Stimulated activated CD4-positive, alpha-beta T cell treated with anti-CD3 and anti-CD28 coated beads, Interleukin-15, amount 100 ng/mL, for 24 hours (primary cell): ENCODE measurements at places on chromosomes 12 and 14.

GRCh38 chr12:49604856-49605255, 583 bp downstream of the FAM186B start:
- DNase-seq: no peak

DNA sequence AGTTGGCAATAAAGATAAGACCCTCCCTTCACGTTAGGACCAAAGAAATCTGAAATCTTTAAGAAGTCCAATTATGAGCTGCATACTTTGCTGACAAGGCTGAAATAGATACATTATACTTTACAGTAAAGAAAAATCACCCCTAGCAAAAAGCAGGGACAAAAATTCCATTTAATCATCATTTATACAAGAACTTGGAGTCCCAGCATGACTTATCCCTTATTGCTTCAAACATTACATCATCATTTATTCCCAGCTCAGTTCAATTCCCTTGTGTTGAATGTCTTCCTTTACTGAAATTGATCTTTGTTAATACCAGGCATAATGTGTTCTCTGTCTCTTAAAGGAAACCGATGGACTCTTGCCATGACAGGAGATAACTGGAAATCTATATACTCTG, 449.6 kb upstream of the CCDC196 start:
- DNase-seq: no peak

GRCh38 chr12:116187151-116187511, 90.4 kb downstream of the MED13L start:
- DNase-seq: no peak

GRCh38 chr14:89954070-89955021, at the start of gene EFCAB11:
Gene EFCAB11, minus strand, starts transcription at chr14:89954730. Its CDS starts 70 bp downstream, at chr14:89954660.
- DNase-seq: peak; percentile 96

DNA sequence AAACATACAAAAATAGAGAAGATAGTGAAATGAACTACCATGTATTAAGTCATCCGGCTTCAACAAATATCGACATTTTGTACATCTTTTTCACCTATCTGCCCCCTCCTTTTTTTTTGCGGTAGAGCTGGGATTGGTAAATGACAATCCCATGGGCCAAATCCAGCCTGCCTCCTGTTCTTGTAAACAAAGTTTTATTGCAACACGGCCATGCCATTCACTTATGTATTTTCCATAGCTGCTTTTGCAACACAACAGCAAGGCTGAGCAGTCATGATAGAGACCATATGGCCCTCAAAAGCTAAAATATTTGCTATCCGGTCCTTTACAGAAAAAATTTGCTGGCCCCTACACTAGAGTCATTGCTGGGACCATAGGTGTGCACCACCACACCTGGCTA, 58.1 kb upstream of the PLEKHG3 start:
- no peak for DNase-seq

DNA sequence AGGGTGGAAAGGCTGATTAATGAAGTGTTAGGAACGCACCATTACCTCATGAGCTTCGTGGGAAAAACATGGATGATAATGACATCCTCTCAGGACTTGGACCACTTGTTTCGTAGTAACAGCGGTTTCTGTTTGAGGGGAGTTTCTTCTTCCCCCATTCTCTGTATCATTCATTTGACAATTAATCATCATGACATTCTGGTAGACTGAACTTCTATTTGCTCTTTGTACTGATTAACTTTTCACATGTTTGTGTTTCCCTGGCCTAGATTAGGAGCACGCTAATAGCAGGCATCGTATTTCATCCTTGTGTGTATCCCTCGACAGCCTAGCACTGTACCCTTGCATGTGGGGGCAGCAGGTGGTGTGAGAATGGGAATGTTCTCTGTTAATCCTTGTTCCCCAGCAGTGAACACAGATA, 8.0 kb downstream of the LRRC74A start:
- no peak for DNase-seq

DNA sequence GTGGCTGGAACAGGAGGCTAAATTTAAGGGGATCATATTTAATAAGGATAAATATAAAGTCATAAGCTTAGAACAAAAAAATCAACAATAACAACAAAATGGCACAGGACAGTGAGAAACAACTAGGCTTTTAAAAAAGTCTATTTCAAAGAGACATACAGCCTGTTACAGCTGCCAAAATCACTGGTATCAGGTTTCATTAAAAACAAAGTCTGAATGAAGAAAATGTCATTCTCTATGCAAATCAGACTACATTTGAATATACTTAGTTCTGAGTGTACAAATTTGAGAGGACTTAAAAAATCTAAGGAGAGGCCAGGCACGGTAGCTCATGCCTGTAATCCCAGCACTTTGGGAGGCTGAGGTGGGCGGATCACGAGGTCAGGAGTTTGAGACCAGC, 44.0 kb downstream of the TFCP2 start:
- DNase-seq: no peak

DNA sequence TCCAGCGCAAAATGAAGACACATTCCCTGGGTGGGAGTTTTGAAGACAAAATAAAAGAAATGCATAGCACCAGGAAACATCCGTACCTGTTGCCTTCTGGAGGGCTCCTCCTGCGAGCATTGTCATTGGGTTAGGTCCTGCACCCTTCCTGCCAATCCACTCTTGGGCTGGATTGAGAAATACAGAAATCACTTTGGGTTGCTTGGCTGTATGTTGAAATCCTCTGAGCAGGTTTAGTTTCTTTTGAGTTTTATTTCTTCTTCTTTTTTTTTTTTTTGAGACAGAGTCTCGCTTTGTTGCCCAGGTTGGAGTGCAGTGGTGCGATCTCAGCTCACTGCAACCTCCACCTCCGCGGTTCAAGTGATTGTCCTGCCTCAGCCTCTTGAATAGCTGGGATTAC, 67.6 kb downstream of the ARF6 start:
- no peak for DNase-seq

DNA sequence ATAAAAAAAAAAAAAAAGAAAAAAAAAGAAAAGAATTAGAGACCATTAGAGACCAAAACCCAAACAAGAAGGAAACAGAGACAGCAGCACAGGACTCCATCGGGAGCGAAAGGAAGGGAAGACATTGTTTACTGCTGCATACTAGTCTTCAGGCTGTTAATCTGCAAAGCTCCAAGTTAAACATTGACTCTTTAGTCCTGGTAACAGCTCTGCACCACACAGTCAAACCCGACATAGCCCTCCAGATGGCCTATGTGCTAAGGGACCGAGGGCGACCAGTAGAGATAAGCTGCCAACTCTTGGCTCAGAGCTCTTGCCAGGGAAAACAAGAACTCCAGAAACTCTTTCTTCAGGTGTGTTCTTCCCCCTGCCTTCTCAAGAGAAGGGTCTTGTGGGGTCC, 7.8 kb downstream of the P2RX4 start:
- no peak for DNase-seq

DNA sequence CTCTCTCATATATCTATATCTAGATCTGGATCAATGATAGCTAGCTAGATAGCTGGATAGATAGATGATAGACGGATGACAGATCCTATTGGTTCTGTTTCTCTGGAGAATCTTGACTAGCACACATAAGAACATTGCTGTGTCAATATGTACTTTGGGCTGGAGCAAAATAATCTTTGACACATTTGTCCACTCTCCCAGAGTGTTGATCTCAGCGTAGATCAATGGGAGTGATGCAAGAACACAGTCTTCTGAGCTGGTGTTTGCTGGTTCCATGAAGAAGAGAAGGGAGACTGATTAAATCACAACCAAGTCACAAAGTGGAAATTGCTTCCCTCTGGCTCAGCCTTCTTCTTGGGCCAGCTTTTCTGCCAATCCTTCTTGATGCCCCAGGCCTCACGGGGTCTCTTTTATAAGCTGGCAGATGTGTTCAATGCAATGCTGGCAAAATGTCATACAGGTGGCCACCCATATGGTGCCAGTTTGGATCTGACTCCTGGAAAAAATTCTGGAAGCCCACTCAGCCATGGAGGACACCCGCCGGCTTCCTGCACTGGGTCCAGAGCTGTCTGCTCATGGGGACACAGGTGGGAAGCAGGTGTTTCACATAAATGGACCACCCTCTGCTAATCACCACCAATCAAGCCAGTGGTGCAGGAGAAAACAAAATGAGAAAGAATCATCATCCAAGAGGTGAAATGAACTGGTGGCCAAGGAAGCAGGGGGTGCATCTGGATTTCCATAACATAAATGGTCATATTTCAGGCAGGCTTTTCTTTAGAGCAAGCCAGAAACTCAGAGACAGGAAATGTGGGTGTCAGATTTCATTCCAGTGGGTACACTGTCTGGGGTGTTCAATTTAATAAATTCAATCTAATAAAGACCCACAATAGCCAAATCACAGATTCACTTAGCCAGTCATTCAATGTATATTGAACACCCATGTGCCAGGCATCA, 310.3 kb downstream of the DPF3 start:
- DNase-seq: no peak

DNA sequence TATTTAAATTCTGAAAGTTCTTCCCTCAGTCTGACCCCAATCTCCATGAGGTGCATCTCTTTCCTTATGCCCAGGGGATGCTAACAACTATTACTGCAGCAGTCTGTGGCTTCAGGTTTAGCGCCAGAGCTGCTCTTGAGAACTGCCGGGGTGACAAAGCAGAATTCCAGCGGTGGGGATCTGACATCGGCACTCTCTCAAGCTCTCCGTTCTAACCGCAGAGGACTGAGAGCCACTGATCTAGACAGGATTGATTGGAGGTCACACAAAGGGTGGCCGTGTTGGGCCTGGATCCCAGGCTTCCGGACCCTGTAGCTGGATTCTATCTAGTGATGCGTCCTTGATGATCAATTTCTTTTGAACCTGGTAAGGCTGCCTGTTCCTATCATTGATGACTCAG, 155.6 kb upstream of the TMEM132C start:
- DNase-seq: no peak

DNA sequence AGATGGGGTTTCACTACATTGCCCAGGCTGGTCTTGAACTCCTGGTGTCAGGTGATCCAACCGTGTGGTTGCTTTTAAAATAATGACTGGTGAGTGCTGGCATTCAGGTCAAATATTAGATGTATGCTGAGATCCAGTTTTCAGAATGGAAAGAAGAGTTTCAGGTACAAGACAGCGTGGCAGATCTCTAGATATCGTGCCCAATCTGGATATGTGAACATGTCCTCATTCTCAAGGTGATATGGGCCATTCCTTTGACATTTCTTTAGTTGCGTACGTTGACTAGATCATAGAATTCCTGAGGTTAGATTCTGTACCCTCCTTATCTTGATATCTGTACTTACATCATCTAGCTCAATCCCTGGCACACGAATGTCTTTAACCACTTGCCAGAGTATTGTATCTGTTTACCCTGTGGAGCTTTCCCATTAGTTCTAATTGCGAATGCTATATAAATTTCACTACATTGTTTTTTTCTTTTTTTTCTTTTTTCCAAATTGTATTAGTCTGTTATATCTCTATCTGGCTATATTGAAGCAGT, 80.2 kb downstream of the ANO6 start:
- no peak for DNase-seq

DNA sequence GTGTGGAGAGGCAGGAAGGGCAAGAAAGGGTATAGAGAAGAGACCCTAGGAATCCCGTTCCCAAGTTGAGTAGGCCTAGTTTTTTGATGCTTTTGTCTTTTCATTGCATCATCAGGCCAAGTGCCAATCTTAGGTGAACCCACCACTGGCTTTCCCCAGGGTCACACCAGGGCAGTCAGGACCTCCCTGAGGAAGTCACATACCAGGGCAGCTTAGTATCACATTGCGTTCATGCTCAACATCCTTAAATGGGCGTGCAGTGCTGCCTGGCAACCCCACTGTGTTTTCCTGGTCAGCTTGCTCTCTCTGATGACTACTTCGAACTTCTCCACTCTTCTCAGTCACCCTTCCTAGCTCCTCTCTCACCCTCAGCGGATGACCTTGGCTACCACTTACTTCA, 9.0 kb downstream of the ASIC1 start:
- DNase-seq: no peak

DNA sequence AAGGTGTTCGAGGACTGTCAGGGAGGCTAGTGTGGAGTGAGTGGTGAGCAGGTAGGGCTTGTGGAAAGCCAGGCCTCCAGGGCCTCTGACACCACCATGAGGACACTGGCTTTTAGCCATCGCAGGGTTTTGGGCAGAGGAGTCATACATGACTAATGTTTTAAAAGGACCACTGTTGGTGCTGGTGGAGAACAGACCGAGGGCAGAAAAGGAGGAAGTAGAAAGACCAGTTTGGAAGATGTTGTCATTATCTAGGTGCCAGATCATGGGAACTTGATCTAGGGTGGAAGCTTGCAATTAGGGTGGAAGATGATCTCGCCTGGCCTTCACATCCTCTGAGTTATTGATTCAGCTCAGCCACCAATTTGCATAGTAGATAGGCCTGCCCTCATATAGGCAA, 144.2 kb downstream of the C12orf75 start:
- no peak for DNase-seq

GRCh38 chr12:168763-169525, 45.0 kb downstream of the SLC6A12 start:
- no peak for DNase-seq

DNA sequence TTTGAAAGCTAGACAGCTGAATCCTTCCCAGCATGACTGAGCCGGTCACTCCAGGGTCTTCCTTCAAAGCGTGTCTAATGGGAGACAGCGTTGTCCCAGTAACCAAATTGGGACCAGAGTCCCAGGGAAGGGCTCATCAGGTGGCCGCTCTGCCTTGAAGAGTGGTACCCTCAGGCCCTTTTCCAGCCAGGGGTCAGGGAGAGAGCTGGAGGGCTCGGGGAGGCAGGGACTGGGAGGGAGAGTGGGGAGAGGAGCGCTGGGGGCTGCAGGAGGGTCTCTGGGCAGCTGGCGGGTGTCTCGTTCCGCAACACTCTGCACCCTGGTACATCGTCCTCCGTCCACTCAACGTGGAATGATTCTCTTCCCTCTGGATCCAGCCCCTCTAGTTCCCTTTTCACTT, 1.6 kb upstream of the RTL1 start:
- no peak for DNase-seq

- no peak for DNase-seq
Measured at GRCh38 chr12:32734952-32735351, 20.7 kb downstream of the YARS2 start.

DNA sequence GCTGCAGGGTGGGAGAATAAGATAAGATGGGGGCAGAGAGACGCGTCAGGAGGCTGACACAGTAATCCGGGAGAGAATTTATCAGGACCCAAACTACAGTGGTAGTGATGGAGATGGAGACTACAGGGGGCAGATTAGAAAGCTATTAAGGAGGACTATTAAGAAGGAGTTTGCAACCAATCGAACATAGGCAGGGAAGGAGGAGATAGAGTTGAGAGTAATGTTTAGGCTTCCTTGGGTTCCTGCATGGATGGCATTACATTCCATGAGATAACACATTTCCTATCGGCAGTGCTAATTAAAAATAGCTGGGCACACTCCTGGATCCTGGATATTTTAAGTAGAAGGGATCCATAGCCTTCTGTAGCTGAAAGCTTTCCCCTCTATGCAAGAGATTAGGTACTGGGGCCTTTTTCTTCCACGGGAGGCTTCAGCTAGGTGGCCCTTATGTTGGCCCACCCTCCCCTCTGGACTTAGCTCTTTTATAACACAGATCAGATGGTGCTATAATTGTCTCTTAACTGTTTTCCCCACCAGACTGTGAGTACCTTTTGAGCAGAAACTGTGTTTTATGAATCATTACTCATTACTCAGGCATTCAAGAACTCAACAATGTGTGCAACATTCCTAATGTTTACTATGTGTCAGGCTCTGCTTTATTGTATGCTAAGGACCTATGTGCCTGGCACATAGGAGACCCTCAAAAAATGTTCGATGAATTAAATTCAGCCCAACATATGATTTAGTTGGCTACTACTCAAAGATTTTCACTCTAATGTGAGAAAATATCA, 113.0 kb downstream of the RMST start:
- no peak for DNase-seq
